Suprapubic skin (tissue), 4 donors: ENCODE measurements at places on chromosomes 12 and 14.

DNA sequence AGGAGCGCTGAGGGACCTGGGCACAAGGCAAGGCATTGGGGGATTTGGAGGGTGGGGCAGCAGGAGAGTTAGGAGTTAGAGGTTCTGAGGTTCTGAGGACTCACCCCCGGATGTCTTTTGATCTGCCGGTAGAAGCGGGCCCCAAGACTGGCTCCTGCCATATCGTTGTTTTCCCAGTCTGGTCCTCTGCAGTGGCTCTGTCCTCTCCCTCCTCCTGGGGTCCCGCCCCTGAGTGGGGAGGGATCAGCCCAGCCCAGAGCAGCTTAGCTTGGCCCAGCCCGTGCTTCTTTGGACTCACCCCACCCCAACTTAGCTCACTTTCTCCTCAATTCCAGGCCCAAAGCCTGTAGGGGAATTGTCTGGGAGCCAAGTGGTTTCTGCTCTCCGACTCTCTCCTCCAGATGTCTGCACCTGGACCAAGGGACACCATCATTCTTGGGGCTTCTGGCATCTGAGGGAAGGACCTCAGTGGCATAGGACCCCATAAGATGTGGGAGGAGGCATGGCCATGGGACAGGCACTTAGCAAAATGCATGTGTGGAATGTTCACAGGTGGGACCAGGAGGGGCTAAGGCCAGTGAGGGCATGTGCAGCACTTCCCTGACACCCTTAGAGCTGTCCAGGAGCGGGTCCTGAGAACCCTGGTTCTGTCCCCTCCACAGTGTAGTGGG is 7.5 kb downstream of the SHMT2 start:
- no peak for DNase-seq

DNA sequence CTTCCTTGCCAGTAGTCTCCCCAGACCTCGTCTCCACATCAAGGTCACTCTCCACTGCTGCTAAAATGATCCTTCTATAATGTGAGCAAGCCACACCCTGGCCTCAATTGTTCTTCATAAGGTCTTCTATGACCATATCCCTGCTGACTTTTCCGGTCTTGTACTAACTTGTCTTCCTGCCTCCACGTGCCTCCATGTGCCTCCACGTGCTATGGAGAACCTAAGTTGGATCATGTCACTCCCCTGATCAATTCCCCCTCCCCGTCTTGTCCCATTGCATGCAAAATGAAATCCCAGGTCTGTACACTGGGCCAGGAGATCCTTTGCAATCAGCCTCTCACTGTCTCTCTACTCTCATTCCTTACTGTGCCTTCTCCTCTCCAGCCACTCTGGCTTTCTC is 110.6 kb downstream of the TTC8 start:
- DNase-seq: no peak

DNA sequence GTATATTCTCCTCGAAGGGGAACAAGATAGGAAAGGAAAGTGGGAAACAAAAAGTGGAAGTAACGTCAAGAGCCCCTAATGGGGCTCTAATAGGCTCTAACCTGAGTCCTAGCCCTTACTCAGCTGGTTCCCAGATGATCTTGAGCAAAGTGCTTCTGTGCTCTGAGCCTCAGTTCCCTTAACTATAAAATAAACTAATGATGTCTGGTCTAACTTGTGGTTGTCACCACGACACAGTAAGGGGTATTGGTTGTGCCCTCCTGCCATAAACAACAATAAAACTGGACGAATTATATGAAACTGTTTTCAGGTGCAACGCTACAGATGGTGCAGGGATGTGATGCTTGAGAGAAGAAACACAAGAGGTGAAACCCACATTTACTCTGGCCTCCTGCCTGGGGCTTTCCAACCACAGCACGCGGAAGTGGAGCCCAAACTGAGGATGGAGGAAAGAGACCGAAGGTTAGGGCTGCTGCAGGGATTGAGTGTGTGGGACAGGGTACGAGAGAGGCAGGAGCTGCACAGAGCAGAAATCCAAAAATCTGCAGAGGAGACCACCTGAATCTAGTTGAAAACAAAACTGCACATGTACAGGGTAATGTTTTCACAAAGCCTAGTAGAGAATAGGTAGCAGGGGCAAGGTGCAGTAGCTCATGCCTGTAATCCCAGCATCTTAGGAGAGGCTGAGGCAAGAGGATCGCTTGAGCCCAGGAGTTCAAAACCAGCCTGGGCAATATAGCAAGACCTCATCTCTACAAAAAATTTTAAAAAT is 45.6 kb upstream of the BCL2L14 start:
- DNase-seq: no peak

DNA sequence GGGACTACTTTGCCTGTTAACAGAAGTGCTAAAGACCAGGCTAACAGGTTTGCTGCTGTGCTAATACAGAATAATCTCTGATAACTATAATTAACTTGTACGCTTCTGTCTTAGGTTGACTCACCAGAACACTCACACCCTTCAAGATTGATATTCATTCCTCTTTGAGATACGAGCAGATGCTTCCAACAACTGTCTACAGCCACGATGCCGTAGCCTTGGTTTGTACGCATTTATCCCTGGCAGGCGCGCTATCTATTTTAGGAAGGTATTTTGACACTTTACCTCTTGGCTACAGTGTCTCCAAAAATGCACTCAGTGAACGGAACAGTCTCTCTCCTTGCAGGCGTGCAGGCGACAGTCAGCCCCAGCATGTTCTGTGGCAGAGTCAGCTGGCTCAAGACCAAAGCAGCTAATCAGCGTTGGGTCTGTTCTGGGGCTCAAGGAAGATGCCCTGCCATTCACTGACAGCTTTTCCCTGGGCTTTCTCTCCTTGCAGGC is 146.4 kb upstream of the PRICKLE1 start:
- no peak for DNase-seq

DNA sequence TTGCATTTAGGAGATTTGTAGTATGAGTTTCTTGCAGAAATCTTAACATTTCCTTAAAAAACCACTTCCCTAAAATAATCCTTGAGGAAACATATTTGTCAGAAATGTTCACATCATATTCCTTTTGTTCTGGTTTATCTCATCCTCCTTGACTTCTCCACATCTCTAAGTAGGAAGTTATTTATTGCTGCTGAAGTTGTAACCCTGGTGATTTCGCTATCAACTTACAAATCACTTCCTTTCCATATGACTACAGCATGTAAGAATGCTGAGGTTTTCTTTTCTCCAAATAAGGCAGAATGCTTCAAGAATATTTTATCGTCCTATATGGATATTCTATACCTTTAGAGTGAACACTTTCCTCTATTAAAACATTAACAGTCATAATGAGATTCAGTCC is 751.7 kb downstream of the NRXN3 start:
- DNase-seq: no peak

DNA sequence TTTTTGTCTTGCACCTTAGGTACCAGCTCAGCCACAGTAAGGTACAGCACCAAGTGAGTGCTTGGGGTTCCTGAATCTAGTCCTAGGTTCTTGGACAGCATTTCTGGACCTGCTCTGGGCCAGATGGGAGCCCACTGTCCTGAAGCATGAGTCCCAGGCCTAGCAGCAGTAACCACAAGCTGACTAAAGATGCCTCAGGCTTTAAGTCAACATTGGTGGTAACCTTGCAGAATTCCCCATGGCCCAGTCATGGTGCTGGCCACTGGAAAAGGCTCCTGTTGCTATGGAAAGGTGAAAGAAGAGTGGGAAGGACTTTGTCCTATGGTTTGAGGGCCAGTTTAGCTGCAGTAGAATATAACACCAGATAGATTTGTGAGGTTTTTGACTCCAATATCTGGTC is 86.9 kb upstream of the CLEC14A start:
- DNase-seq: no peak

GRCh38 chr12:101567918-101568317 is 26.9 kb upstream of the MYBPC1 start:
- DNase-seq: no peak

DNA sequence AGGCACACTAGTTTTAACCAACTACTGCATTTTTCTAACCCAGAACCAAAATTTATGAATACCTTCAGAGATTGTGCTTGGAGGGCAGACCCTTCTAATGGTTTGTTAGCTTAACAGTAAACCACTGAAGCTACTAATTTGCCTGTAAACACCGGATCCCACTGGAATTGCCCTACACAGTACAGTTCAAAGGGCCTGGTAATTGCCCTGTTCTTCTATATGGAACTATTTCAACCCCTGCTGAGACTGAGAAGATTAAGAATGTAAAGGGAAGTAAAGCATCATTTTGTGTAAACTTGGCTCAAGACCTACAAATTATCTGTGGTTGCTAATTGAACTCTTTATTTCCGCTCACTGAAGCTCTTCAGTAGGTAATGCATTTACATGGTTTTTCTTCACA is 468.1 kb downstream of the NPAS3 start:
- DNase-seq: no peak
